ENCODE measurements at places on chromosomes 1 and 21.

DNA sequence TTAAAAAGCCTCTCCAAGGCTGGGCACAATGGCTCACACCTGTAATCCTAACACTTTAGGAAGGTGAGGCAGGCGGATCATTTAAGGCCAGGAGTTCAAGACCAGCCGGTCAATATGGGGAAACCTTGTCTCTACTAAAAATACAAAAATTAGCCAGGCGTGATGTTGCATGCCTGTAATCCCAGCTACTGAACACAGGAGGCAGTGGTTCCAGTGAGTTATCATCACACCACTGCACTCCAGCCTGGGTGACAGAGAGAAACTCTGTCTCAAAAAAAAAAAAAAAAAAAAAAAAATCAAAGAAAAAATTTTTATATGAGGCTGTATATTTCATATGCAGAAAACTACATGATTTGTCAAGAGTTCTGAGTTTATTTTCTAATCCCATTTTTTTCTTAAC, 1107.1 kb upstream of the TMPRSS15 start:
- DNase-seq = no peak

GRCh38 chr1:151774256-151774922, 11.1 kb upstream of the MRPL9 start:
- no peak for DNase-seq

DNA sequence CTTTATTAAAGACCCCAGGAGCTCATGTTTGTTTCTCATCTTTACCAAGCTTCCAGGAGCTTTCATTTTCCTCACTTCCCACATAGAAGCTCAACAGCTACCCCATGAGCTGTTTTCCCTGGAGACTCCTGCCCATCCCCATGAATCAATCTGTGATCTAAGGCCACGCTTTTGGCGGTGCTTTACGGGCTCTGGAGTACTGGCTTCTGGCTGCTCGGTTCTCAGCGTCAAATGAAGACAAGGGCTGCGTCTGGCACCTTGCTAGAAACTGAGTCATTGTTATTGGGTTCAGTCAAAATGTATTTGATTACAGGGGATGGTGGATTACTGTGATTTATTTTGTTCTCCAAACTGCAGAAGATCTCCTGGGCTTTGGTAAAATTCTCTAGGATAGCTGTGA, 39.9 kb downstream of the ACP6 start:
- DNase-seq = no peak

DNA sequence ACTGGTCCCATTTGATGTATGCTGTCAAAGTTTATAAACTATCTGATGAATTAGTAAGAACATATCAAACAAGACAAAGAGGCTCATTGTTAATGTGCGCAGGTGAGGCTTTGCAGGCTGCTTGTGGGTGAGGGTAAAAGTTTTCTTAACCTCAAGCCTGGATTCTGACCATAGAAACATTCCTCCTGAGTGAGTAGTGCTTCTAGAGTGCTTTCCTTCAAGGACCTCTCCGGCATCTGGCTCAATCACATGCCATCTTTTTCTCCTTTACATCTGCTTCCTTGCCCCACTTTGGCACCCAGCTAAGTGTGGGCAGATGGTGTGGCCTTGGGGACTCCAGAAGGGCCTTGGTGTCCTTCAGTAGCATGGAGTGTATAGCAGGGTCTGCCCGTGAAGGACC, 104.0 kb downstream of the ROR1 start:
- DNase-seq = no peak

GRCh38 chr1:214022229-214022791, 34.5 kb downstream of the PROX1 start:
- no peak for DNase-seq

DNA sequence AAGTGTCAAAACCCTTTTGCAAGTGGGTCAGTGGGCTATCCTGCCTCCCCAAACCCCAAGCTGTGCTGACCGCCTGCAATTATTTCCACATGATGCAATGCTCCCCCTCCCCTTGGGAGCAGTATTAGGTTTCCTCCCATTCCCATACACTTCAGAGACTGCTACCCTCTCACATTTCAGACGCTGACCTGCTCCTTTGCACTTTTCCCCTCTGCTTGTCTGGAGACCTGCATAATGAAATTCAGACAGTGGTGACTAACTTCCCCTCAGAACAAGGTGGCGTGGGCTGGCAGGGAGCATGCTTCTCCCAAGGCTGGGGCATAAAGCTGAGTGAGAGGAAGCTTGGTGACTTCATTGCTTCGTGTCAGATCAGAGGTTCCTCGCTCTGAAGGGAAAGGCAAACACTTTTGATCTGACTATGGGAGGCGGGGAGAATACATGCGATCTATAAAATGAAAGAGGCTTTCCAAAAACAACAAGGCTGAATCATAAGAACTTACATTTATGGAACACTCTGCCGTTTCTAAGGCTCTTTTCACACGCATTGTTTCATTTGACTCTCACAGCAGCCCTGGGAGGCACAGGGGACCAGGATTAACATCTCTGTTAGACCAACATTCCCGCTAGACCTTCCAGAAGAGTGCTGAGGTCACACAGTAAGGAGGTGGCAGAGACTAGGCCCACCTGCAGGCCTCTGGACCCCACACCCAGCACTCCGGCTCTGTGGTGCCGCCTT, 27.5 kb upstream of the ROR1 start:
- no peak for DNase-seq

- DNase-seq = no peak
These were observed 100.5 kb upstream of the ZBTB40 start for GRCh38 chr1:22350924-22351767.

GRCh38 chr1:17984583-17984982, 123.0 kb upstream of the IGSF21 start:
- DNase-seq = no peak

DNA sequence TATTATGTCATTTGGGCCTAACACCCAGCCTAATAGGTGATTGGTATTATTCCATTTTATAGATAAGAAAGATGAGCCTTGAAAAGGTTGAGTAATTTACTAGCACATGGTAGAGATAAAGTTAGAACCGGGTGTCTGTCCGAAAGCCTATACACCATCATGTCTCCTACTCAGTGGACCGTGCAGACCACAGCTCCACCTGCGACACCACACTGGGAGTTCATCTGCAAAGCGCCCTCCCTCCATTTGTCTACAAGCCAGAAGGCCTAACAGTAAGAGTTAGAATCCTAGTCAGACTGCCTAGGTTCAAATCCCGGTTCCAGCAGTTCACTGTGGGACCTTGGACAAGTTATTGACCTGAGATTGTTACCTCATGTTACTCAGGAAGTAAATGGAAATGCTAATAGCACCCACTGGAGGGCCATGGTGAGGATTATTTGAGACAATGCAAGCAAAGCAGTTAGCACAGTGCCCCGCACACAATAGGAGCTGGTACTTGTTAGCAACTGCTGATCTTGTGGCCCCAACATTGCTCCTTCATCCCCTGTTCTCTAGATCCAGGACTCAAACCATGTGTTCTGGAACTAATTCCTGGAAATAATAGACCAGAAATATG, 20.5 kb downstream of the ARMH1 start:
- DNase-seq = no peak

DNA sequence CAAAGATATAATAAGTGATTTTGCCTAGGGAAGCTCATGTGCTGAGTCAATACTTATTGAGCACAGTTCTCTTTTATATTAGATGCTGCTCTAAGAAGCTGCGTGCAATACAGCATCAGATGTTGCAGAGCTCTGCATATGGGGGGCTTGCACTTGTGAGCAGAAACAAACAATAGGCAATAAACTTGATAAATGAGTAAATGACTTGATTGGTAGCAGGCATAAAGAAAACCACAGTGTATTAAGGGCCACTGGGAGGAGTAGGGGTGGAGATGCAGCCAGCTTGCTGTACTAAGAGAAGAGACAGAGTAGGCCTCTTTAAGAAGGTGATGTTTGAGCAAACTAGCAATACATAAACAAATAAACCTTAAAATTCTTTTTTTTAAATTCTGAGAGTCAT, 598.5 kb upstream of the ADAMTS5 start:
- no peak for DNase-seq

GRCh38 chr1:217770918-217771317, 139.8 kb downstream of the SPATA17 start:
- no peak for DNase-seq

- no peak for DNase-seq
These were observed 13.6 kb downstream of the UBL4B start for GRCh38 chr1:110125810-110126209.

DNA sequence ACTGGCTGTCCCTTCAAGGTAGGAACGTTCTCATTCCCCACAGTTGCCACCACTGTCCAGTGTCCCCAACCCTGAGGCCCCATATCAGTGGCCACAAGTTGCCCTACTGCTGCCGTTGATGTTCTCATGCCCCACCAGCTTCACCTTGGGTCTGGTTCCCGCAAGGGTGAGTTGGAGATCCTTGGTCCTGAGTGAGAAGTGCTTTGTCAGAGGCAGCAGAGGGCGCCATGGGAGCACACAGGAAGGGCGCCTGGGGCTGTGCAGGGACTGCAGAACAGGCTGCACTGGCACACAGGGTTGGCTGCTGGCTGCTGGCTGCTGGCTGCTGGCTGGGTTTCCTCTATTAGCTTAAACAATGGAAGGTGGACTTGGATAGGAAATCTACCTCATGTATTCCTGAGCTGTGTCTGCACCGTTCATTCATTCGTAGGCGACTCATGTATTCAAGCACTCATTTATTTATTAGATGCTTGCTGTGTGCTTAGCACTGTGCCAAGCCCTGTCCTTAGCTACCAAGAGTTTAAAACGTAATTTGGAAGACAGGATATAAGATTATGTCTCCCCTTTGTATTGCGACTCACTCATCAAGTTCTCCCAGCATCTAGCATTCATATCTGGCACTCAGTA, 2.1 kb upstream of the S100A9 start:
- no peak for DNase-seq

DNA sequence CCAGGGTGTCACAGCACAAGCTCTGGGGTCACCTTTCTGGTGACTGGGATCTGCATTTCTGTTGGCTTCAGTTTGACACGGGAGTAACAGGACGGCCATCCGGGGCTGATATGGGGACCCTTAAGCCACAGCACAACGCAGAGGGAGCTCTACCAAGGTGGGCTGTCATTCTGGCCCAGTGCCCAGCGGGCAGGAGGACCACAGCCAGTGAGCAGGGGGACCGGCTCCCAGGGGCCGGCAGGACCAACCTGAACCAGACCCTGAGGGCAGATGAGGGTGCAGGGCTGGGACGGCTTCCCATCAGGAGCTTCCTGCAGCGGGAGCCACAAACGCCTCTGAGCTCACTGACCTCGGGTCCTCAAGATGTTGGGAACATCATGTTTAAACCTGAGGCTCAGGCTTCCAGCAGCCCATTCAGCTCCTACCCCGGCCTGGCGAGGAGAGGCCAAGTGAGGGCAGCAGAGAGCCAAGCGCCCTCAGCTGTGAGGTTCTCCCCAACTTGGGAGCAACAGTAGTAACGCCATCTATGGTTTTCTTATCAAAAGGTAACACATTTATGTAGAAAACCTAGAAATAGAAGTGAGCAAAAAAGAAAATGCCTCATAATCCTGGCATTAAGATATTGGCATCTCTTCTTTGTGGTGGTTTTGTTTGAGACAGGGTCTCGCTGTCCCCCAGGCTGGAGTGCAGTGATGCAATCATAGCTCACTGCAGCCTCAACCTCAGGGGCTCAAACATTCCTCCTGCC, 26.8 kb downstream of the TMEM201 start:
- no peak for DNase-seq

DNA sequence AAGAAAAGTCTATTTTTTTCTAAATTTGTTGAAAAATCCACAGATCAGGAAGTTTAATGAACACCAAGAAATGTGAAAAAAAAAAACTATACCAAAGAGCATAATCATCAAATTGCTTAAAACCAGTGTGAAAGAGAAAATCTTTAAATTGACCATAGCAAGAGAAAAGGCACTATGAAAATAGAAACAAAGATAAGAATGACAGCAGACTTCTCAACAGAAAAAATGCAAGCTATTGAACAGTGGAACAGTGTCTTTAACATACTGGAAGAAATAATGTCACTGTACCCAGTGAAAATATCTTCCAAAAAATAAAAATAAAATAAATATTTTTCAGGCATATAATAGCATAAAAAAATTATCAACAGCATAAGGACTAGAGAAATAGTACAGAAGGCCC, 243.0 kb upstream of the GJB5 start:
- DNase-seq = no peak

GRCh38 chr1:165075725-165076370, 280.7 kb downstream of the LMX1A start:
- no peak for DNase-seq

GRCh38 chr1:167723707-167724323, 2.0 kb downstream of the MPZL1 start:
- no peak for DNase-seq

GRCh38 chr1:2210786-2211185, 16.2 kb upstream of the FAAP20 start:
- no peak for DNase-seq

DNA sequence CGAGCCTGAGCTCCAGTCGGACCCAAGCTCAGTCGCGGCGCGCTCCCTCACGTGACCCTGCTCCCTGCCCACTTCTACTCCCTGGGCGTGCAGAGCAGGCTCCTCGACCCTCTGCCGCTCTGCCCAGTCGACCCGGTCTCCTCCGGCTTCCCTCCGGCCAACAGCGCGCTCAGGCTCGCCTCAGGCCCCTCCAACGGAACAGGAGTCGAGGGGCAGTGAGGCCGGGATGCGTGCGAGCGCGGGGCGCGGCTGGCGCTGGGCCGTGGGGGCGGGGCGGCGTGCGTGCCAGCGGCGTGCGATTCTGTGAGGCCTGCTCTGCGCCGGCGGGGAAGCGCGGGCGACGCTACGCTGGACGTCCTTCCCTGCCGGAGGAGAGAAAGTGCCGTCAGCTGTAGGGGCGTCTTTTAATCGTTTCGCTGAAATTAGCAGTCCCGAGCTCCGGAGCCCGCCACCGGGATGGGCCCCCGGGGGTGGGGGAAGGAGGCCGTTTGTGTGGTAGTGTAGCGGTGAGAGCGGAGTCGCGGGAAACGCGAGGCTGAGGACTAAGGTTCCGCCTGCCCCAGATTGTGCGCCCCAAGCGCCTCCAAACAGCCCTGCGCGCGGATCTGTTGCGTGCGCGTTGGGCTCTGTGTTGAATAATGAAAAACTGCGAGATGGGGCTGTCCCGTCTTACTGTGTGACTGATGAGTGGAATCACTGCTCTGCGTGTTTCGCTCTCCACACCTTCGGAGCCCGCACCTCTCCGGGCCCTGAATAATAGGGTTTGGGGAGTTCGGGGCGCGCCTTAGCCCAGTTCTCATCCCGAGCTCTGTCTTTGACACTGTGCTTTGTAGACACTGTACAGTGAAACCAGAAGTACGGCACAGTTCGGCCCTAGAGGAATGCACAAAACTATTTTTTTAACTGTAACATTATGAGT, at the start of gene ACBD6:
Gene ACBD6, minus strand, starts transcription at position 217 of the 919 bp plus-strand sequence. CDS start 311 bp downstream, outside the sequence.
- DNase-seq = peak; percentile 95

DNA sequence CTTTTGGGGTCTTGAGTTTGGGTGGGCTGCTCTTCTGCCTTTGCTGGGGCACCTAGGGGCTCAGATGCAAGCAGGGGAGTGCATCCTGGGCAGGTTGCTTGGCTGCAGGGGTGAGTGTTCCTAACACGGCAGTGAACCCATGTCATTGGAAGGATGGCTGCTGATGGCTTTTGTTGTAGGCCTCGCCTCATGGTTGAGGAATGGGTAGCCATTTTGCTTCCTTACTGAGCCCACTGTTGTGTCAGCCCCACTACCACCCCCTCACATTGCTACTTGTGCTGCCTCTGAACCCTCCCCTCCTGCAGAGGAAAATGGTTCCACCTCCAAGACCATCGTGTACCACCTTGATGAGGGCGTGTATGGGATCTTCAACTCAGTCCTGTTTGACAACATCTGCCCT, 16.8 kb downstream of the AZIN2 start:
- DNase-seq = no peak

All from esophagus muscularis mucosa (tissue), 4 donors.